T-helper 2 cell (primary cell): ENCODE measurements at places on chromosomes 12 and 14.

DNA sequence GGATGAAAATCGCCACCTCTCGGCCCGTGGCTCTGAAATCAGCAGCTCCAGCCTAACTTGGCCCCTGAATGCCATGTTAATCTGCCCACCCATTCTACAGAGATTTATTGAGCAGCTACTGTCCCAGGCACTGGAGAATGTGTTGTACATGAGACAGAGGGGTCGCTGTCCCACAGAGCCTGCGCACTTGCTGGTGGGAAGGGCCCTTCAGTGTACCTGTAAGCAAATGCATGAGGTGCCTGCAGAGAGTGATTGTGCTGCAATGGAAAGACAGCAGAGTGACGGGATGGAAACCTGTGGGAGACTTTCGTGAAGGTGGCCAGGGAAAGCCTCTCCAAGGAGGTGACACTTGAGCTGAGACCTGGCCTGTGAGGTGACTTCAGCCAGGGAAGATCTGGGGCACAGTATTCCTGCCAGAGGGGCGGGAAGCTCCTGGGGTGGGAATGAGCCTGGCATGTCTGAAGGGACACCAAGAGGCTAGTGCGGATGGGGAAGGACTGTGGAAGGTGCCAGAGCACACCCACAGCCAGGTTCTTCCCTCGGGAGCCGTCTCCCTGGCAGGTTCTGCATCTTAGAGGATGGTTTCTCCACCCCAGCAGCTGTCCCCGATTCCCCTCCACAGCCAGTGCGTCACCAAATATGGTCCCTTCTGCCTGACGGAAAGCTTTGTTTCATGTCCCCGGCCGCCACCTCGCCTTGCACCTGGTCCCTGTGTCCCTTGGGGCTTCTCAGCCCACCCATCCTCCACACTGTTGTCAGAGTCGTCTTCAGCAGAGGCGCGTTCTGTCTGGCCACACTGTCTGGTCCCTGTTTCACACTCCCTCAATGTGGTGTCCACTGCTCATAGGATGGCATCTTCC lies 8.7 kb downstream of the SMIM41 start:
- no peak for DNase-seq

DNA sequence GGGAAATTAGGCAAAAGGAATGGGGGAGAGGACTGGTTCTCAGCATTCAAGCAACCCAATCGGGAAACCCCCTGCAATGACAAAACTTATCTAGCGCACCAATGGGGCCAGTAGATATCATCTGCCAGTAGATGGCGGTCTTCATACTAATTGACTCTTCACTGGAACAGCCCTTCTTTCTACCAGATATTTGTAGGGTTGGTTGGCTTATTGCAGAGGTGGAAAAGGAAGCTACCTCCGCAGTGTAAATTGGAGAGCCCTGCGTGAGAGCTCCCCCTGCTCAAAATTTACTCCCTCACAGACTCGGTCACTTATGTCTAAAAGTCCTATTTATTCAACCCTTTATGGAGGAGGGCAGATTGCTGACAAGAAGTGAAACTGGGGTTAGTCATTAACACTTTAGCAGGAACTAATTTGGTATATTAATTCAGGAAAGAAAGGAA lies 166.1 kb upstream of the CCND2 start:
- DNase-seq: peak; percentile 57

DNA sequence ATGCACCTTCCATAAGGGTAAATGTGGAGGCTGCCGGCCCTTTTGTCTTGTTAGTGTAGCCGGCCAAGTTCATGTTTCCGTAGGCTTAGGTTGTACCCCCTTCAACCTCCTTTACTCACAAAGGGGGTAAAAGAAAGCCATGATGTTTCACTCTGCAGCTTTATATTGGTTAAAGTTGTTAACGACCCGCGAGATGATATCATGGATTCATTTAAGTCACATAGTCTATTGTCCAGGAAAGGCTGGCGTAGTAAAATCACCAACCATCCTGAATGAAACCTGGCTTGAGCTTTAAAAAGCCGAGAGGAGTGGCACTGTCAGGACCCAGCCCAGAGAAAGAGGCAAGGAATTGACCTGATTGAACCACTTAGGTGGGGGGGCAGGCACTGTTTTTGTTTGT lies 1.3 kb downstream of the UNG start:
- no peak for DNase-seq

DNA sequence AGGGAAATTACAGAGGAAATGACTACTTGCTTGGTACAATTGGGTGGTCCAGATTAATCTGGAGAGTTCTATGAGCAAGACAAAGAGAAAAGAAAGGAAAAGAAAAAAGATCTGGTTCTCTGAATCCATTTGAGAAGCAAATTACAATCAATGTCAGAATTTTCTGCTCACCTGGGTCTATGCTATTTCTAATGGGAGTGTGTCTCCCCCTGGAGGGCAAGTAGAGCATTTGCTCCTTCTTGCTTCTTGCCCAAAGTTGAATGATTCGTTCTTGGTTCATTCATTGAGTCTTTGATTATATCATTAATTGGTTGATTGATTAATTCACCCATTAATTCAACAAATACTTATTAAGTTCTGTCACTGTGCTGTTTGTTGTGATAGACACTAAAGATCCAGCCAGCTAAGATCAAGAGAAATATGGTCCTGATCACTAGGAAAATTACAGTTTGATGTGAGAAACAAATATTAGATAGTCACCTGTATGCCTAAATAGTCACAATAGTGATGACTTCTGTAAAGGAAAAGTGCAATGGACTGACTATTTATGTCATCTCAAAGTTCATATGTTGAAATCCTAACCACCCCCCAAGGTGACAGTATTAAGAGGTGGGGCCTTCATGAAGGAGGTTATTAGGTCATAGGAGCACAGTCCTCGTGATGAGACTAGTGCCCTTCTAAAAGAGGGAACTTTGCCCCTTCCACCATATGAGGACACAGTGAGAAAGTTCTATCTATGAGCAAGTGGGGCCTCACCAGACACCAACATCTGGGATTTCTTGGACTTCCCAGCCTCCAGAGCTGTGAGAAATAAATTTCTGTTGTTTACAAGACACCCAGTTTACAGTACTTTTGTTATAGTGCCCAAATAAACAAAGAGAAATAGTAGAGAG lies 8.0 kb upstream of the ASB8 start:
- peak; percentile 48 for DNase-seq

DNA sequence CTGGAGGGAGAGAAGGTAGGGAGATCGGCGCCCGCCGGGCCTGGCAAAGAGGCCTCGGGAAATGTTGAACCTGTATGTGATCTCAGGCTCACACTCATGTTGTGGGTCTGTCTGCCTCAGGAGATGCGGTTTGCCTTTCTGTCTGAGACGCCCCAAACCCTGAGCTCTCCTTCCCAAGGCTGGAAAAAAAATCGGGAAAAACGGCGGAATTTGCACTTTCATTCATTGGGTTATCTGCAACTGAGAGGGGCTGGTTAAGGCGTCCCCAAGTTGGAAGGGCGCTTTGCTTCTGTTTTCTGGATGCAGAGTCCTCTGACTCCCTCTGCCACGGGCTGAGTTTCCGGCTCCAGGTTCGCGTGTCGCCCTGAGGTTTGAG lies 5.0 kb upstream of the HOXC9 start:
- DNase-seq: no peak

DNA sequence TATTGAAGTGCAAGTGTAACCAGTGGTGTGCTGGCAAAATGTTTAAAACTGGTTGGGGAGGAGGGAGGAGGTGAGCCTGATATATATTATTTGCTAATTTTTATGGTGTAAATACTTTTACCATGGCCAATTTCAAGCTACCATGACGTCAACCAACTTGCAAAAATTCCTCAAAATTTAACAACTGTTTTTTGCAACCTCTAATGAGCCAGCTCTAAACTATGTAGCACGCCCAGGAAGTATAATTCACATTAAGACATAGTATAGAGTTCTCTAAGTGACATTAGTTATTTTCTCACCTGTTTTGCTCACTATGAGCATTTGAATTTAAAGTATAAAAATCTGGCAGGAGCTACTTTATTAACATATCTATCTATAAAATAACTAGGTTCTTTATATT lies 41.4 kb downstream of the ATL1 start:
- DNase-seq: no peak

GRCh38 chr12:110071504-110071903 lies 23.2 kb upstream of the C12orf76 start:
- DNase-seq: no peak

DNA sequence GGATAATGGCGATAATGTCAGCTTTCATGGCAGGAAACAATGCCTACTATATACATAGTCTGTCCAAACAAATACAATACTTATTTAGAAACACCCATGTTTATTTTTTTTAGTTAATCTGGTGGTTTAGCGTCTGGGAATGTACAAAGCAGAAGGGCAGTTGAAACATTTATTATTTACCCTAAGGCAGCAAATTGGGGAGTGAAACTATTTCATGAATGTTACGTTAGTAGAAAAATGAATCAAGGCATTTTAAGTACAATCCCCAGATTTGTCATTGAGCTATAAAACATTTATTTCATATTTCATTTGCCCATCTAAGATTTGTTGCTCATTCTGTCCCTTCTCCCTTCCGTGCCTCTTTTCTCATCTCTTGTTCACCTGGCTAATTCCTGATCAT lies 87.1 kb upstream of the ATF1 start:
- no peak for DNase-seq

GRCh38 chr14:29603696-29604095 lies 324.0 kb downstream of the PRKD1 start:
- no peak for DNase-seq

- DNase-seq: peak; percentile 73
Observed at GRCh38 chr12:53499266-53500141, at the start of gene MAP3K12. Gene MAP3K12 (minus strand): TSS chr12:53499458. CDS start chr12:53487391, 12,067 bp downstream.

GRCh38 chr14:68099495-68100045 lies 280.0 kb downstream of the RAD51B start:
- no peak for DNase-seq

- no peak for DNase-seq
Observed at GRCh38 chr12:52946797-52947547, 1.9 kb upstream of the KRT18 start.

DNA sequence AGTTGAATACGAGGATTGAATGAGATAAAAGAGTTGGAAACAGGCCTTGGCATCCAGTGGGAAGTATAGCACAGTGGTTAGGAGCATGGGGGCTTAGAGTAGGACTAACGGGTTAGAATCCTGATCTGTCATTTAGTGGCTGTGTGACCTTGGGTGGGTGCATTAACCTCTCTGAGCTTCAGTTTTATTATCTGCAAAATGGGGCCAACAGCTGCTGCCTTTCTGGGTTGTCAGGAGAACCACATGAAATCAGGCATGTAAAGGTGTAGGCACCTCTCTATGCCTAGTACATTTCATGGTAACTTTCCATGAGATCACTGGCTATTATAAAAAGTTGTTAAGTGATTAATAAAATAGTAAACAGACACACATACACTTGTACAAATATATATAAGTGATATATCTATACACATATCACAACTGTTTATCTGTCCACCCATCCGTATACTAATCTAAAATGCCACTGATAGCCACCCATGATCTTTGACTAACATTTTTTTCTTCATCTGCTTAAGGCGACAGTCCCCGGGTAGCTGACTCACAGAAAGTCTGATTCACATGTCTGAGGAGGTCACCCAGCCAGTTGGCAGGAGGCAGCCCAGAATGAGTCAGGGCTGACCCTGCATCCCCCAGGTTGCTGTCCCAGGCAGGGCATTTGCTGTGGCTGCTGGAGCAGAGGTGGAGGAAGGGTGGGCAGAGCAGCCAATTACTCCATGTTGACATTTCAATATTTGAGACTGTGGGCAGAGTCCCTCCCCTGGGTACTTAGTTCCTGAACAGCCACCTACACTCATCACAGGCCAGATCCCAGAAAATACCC lies 125.6 kb upstream of the NOS1 start:
- DNase-seq: no peak

GRCh38 chr14:76090616-76091391 lies 60.9 kb upstream of the GPATCH2L start:
- DNase-seq: no peak

GRCh38 chr12:93571925-93572711 lies at the start of gene SOCS2:
Gene SOCS2 (plus strand): TSS chr12:93572675. CDS start chr12:93572898, 223 bp downstream.
- DNase-seq: peak; percentile 29
